ENCODE measurements at places on chromosomes 4 and X.

DNA sequence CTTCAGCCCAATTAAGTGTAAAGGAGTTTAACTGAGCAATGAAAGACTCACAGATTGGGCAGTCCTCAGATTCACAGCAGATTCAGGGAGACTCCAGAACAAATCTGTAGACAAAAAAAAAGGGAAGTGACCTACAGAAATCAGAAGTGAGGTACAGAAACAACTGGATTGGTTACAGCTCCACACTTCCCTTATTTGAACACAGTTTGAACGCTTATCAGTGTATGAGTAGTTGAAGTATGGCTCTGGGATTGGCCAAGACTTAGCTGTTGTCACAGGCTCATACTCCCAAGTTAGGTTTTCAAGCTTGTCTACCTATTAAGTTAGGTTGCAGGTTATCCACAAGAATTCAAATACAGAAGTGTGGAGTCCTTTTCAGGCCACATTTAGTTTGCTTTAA lies 112.4 kb upstream of the ELOVL6 start:
- DNase-seq: no peak

GRCh38 chrX:74346088-74346487 lies 42.1 kb downstream of the ZCCHC13 start:
- no peak for DNase-seq

GRCh38 chrX:2172359-2172758 lies 328.4 kb downstream of the DHRSX start:
- no peak for DNase-seq

DNA sequence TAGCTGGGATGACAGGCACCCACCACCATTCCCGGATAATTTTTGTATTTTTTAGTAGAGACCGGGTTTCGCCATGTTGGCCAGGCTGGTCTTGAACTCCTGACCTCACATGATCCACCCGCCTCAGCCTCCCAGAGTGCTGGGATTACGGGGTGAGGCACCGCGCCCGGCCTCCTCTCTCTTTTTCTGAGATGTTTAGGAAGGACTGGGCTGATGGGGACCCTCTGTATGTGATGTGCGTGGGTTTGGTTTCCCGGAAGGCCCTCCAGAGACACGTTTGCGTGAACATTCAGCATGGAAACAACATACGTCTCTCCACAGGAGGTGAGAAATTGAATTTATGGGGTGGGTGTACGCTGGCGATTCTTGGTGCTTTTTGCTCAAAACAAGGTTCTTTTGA lies 18.6 kb downstream of the SHOX start:
- no peak for DNase-seq

DNA sequence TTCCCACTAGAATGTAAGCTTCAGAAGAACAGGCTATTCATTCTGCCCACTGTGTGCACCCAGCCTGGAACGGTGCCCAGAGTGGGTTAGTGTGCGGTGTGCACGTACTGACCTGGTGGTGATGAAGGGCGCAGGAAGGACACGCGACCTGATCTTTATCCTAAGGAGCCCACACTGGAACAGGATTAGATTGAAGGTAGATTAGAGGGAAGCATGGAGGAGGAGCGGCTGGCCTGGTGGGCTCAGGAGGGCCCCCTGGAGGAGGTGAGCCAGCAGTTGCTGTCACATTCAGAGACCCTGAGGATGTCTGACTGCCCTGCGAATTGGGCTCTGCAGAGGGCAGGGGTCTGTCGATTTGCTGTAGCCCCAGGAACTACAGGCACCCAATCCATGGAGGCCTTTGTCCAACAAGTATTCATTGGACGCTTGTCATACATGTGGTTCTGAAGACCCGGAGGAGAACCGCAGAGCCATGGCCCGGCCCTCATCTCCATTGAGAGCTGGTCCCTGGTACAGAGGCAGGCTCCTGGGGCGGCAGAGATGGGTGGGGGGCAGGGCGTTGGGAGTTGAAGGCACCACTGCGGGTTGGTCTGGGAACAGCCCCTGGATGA lies 73.2 kb downstream of the HTRA3 start:
- DNase-seq: no peak

GRCh38 chr4:172050911-172051310 lies 237.7 kb downstream of the GALNTL6 start:
- no peak for DNase-seq

- DNase-seq: no peak
Measured at GRCh38 chr4:186204686-186205085, 13.3 kb downstream of the CYP4V2 start.

GRCh38 chrX:13377550-13377934 lies 57.7 kb upstream of the ATXN3L start:
- no peak for DNase-seq

DNA sequence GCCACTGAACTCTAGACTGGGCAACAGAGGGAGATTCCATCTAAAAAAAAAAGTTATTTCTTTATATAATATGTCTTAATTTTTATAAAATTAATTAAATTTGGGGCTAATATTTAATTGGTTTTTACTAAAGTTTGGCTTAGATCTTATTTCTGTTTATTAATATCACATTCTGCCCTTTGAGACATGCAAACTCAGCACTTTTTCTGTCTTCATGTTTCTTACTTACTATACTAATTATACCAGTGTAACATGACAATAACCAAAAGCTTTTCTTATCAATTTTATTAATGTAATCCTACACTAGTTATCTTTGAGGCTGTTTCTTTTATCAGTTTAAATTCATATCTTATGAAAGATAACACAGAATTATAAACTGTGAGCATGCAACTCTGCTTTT lies 475.9 kb upstream of the GRID2 start:
- DNase-seq: no peak

DNA sequence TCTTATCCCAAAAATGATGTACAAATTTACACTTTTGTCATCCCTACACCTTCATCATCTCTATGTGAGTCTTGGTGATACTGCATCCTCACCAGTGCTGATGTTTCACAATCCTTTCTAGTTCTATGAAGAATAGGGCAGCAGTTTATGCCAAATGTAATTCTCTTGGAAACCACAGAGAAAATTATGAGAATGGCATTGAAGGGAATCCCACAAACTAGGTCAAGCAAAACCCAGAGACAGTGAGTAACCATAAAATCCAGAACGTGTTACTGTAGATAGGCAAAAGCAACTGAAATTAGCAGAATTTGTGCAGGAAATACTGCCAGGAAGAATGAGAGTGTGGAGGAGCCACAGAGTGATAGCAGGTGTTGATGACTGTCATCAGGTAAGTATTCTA lies 24.5 kb downstream of the IL15 start:
- no peak for DNase-seq

DNA sequence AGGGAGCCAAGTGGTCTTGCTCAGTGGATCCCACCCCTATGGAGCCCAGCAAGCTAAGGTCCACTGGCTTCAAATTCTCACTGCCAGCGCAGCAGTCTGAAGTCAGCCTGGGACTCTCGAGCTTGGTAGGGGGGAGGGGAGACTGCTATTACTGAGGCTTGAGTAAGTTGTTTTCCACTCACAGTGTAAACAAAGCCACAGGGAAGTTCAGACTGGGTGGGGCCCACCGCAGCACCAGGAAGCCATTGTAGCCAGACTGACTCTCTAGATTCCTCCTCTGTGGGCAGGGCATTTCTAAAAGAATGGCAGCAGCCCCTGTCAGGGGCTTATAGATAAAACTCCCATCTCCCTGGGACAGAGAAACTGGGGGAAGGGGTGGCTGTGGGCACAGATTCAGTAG lies 721.0 kb upstream of the NDST4 start:
- DNase-seq: no peak

DNA sequence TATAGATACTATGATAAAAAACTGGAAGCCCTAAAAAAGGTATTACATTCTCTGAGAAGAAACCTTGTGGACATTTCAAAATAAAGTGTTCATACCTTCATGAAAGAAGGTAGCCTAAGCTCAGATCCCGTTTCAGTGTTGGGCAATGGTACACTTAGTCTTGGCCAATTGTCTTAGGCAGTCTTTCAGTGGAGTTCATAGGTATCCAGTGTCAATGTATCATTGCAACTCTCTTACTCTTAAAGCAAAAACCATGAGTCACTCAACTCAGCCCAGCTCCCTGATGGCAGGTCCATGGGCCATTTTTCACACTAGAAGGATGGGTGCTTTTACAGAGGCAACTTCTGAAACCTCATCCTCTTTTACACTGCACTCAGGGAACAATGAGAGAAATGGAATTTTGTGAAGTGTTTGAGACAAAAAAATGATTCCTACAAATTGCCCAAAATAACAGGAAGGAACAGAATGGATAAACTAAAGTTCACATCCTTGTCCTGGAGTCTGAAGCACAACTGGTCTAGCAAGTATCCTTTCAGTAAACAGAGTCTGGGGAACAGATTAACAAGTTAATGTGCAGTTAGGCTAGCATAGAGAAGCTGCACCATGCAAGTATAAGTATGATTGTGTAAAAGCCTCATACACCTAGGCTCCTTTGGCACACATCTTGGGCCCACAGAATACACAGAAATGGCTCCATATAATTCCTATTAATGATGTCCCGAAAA lies 7.0 kb upstream of the ZNF827 start:
- no peak for DNase-seq

- no peak for DNase-seq
Measured at GRCh38 chrX:95040104-95040503, 1366.1 kb downstream of the FAM133A start.

DNA sequence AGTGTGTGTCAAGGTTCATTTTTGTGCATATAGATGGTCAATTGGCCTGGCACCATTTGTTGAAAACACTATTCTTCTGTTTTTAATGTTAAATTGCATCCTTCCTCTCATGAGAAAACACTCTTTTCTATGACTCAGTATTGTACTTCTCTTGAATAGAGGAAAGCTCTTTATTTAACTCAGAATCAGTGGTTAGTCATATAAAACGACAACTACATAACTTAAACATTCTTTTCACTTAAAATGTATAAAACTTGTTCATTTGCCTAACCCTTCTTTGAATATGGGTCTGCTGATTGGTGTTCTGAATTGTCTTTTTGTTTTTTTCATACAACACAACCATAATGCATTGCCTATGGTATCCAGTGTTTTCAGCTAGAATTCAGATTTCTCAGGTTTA lies 17.2 kb upstream of the MRPL1 start:
- no peak for DNase-seq

GRCh38 chr4:40423735-40424134 lies 88.6 kb downstream of the CHRNA9 start:
- DNase-seq: no peak

- DNase-seq: no peak
Measured at GRCh38 chr4:104424989-104425388, 69.7 kb downstream of the CXXC4 start.

GRCh38 chr4:80202741-80203553 lies 5.6 kb downstream of the PRDM8 start:
- no peak for DNase-seq

DNA sequence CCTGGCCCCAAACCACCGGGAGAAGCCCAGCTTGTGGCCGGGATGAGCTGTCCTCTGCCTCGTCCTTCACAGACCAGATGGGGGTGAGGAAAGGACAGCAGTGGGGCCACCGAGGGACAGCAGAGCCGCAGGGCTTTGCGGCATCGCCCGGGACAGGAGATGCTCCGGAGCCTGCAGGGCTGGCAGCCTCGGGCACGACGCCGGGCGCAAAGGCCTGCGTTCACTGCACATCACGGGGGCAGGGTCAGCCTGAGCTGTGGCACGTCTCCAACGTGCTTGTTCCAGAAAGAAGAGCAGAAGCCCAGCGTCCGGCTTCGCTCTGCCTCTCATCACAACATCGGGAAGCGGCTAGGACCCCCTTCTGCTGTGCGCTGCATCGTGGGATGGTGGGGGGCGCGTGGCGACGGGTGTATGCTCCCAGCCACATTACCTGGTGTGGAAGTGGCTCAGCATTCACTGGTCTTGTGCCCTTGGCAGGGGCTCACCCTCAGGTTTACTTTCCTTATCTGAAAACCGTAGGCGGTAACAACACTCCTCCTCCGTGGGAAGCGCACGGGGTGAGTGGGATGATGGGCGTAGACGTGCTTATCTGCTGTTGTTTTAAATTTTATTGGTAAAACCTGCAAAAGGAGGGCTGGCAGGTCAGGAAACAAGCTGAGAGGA lies 7.4 kb downstream of the TADA2B start:
- no peak for DNase-seq

DNA sequence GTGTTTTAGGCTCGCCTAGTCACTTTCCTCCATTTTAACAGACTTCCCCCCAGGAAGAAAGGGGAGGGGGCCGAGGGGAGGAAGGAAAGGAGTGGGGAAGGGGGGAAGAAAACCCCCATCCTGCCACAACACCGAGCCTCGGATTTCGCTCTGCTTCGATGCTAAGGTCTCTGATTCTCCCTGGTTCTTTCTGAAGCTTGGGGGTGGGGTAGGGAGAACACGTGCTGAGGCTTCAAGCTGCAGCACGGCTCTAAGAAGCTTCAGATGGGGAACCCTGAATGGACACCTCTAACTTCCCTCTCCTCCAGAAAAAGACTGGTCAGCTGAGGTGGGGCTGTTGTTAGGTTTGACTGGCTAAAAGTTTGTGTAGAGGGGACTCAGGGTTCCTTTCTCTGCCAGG lies 61.8 kb downstream of the RHOH start:
- no peak for DNase-seq

DNA sequence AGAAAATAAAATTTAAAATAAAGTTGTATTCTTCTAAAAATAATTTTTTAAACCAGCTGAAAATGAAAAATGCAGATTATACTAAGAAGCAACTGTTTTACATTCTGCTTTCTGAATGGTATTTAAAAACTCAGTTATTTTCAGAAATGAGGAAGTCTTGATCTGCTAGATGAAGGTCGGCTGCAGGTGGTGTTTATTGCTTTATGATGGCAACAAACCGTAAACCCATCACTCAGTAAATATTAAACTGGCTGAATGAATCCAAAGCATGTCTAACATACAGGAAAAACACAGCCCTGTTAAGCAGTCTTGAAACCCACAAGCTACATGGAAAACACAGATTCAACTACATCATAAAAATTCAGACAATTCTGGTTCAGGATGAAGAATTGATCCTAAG lies 29.3 kb downstream of the DYNLT3 start:
- DNase-seq: no peak

- DNase-seq: no peak
Measured at GRCh38 chr4:188082796-188083195, 26.6 kb downstream of the TRIML2 start.

DNA sequence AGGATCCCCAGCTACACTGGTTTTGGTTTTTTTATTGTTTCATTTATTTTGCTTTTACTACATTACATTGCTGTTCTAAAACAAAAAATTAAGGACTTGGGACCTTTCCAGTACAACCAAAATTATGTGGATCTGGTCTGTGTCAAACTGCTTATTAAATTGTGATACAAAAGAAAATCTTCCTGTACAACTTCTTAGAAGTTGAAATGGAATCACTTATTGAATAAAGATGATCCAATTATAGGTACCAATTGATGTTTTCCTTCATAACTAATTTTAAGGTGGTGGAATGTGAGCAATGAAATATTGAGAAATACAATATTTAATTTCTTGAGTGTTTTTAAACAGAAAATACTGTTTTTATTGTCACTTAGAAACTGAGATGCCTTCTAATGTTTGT lies 67.3 kb downstream of the C4orf46 start:
- no peak for DNase-seq

GRCh38 chr4:14257903-14258302 lies 630.4 kb upstream of the BOD1L1 start:
- no peak for DNase-seq

DNA sequence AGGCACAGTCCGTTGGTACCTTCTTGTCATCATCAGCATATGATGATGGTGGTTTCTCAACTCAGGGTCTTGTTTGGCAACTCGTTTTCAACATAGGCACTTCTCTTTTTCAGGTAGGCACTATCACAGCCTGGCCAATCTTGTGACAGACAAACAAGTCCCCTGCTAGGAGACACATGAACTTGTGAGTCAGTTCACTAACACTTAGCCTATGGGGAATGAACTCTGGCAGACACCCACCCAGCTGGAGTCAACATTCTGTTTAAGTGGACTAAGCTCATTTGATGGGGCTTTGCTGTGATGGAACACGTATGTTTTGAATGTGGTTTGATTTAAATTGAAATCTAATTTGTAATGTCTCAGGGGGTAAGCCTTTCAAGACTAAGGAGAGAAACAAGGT lies 100.7 kb upstream of the MAMLD1 start:
- no peak for DNase-seq

Data from GM18507 (cell line).